Stomach (tissue), 19 donors: ENCODE measurements at places on chromosomes 1 and 21. TPM values are rescaled to one million over a fixed set of nuclear protein-coding genes. Genes with fewer than 3 reads are reported as not detected.

TLR5 gene
- 4.0 TPM for total RNA-seq

TPRG1L gene
- 25.8 TPM for total RNA-seq

GALE gene
- total RNA-seq: 401 TPM

ALDH9A1 gene
- total RNA-seq: 45.9 TPM

POU3F1 gene
- not detected for total RNA-seq

ADCY10 gene
- total RNA-seq: not detected

DNA sequence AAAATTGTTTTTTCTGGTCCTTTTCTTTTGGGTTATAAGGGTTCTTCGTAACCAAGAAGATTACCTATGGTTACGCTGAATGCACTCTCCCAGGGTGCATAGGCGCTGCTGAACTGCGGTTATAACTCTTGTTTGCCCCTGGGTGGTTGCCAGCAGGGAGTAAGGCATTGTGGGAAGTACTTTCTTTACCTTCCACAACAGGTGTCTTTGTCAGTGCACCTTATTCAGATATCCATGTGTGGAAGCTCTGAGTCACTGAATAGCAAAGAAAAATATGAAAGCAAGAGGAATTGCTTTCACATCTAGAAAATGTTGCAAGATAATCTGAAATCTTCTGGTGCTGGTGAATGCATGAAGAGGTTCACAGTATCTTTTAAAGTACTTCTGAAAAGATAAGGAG lies 124.4 kb upstream of the CACYBP start:
- no peaks in the 10 kb centered on the region for H3K36me3 ChIP-seq
- peak overlapping the region; percentile 42 for H3K4me3 ChIP-seq
- H3K27me3 ChIP-seq: no peaks in the 10 kb centered on the region
- H3K27ac ChIP-seq: peak overlapping the region; percentile 66
- DNase-seq: peak; percentile 92

DNA sequence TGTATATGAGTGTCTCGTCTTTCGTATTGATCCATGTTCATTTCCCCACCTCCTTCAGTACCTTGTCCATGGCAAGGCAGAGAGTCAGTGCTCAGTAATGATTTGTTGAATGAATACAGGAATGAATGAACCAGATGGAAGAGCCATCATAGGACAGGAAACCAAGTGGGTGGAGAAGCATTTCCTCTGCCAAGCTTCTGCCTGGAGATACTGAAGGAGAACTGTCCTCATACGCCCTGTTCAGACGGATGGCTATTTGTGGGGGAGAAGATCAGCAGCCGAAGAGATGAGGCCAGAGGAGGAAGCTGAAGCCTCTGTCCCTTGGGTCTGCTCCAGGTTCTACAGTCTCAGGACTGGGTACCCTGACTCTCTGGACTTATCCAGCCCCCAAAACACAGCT lies 5.8 kb downstream of the FAM43B start:
- DNase-seq: no peak
- H3K27ac ChIP-seq: no peak overlapping the region
- no peak overlapping the region for H3K4me3 ChIP-seq
- H3K27me3 ChIP-seq: peaks cover 32% of the 10 kb centered on the region
- H3K4me1 ChIP-seq: peaks cover 23% of the 10 kb centered on the region

DNA sequence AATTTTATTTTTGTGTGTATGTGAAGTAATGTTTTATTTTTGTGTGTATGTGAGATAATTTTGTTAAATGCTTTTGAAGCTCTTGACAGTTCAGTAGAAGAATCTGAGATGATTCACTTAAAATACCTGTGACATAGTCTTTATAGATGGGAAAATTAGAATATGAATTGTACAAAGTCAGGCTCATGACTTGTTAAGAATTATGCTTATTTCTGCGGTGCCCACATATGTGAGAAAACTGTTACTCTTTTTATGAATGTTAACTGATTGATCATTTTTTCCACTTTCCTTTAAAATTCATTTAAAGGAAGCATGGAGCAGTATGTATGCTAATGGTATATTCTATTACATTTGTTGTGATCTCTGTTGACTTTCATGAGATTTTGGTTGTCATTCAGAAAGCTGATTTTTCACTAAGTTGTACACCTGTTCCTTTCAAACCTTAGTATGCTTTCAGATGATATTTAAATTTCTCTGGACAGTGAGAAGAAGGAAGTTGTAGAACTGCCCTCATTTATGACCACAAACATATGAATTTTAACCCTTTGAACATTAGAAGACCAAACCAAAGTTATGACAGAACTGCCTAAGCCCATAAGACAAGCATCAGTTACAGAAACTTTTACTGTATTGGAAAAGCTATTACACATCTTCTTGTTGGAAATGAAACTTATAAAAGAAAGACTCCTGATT lies 110.1 kb downstream of the POU2F1 start:
- H3K4me1 ChIP-seq: peaks cover 34% of the 10 kb centered on the region
- no peak overlapping the region for H3K4me3 ChIP-seq

DNA sequence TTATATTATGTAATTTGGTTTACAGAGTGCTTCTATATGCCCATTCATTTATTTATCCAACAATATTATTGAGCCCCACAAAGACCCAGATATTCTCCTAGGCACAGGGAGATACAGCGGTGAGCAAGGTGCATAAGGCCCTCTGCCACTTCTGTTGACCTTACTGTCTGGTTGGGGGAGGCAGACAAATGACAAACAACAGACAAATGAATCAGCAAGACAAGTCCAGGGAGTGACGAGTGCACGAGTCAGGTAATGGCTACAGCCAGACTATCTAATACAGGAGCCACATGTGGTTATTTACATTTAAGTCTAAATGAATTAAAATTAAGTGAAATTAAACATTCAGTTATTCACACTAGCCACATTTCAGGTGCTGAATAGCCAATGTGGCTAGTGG lies 22.0 kb upstream of the BCAR3 start:
- no peak overlapping the region for H3K4me3 ChIP-seq
- no peaks in the 10 kb centered on the region for H3K27me3 ChIP-seq
- DNase-seq: no peak
- H3K27ac ChIP-seq: no peak overlapping the region
- peaks cover 18% of the 10 kb centered on the region for H3K4me1 ChIP-seq
- H3K36me3 ChIP-seq: no peaks in the 10 kb centered on the region

- H3K4me1 ChIP-seq: no peaks in the 10 kb centered on the region
- H3K36me3 ChIP-seq: peaks cover 53% of the 10 kb centered on the region
- H3K27me3 ChIP-seq: no peaks in the 10 kb centered on the region
Observed at GRCh38 chr1:234409328-234409727, 36.1 kb downstream of the COA6 start.

DNA sequence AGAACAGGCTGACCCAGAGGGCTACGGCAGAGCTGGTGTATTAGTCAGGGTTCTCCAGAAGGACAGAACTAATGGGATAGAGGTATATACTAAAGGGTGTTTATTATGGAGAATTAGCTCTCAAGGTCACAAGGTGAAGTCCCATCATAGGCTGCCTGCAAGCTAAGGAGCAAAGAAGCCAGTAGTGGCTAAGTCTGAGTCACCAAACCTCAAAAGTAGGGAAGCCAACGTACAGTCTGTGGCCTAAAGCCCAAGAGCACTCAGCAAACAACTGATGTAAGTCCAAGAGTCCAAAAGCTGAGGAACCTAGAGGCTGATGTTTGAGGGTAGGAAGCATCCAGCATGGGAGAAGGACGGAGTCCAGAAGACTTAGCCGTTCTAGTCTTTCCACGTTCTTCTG lies 179.2 kb downstream of the BACH1 start:
- H3K36me3 ChIP-seq: no peaks in the 10 kb centered on the region
- H3K27me3 ChIP-seq: no peaks in the 10 kb centered on the region
- no peaks in the 10 kb centered on the region for H3K4me1 ChIP-seq

DNA sequence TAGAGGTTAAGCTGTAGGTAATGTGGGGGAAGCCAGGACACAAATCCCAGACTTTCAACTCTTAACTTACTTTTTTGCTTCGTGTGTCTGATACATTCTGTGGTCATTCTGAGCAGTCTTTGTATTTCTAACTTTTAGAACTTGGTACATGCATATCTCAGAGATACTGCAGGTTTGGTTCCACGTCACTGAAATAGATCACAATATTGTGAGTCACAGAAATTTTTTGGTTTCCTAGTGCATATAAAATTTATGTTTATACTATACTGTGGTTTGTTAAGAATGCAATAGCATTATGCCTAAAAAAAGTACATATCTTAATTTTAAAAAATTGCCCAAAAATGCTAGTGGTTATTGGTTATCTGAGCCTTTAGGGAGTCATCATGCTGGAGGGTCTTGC lies 3.2 kb downstream of the URB2 start:
- no peak overlapping the region for H3K4me3 ChIP-seq
- H3K27me3 ChIP-seq: no peaks in the 10 kb centered on the region
- DNase-seq: no peak
- H3K4me1 ChIP-seq: peaks cover 12% of the 10 kb centered on the region
- H3K27ac ChIP-seq: no peak overlapping the region

DNA sequence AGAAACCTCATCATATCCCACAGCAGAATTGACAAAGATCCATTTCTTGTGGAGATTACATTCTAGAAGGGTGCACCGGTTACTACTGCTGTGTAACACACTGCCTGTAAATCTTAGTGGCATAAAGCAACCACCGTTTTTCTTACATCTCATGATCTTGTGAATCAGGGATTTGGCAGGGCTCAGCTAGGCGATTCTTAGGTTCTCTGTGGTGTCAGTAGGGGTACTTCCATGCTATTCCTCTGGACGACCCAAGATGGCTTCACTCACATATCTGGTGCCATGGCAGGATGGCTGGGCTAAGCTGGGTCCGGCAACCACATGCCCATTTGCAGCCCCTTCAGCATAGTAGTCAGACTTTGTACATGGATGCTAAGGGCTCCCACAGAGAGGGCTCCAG lies 179.8 kb upstream of the TMEM51 start:
- no peak for DNase-seq
- no peaks in the 10 kb centered on the region for H3K27me3 ChIP-seq
- no peak overlapping the region for H3K4me3 ChIP-seq
- no peaks in the 10 kb centered on the region for H3K36me3 ChIP-seq

DNA sequence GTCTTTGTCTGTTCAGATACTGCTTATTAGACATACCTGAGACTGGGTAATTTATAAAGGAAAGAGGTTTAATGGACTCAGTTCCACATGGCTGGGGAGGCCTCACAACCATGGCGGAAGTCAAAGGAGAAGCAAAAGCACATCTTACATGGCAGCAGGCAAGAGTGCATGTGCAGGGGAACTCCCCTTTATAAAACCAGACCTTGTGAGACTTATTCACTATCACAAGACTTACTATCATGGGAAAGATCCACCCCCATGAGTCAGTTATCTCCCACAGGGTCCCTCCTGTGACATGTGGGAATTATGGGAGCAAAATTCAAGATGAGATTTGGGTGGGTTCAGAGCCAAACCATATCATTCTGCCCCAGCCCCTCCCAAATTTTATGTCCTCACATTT lies 7.1 kb upstream of the PSMA5 start:
- no peaks in the 10 kb centered on the region for H3K4me1 ChIP-seq
- no peak for DNase-seq
- no peaks in the 10 kb centered on the region for H3K27me3 ChIP-seq
- H3K4me3 ChIP-seq: no peak overlapping the region
- no peak overlapping the region for H3K27ac ChIP-seq

DNA sequence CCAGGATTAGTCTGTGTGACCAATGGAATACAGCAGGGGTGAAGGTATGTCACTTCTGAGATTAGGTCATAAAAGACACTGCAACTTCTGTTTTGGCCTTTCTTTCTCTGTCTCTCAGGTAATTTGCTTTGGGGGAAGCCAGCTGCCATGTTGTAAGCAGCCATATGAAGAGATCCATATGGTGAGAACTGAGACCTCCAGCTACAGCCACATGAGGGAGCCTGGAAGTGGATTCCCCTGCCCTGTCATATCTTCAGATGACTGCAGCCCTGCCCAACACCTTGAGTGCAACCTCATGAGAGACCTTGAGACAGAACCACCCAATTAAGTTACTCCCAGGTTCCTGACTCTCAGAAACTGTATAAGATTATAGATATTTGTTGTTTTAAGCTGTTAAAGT lies 70.1 kb upstream of the ESRRG start:
- no peak overlapping the region for H3K27ac ChIP-seq
- no peaks in the 10 kb centered on the region for H3K27me3 ChIP-seq
- no peak for DNase-seq
- H3K4me1 ChIP-seq: no peaks in the 10 kb centered on the region
- no peak overlapping the region for H3K4me3 ChIP-seq
- no peaks in the 10 kb centered on the region for H3K36me3 ChIP-seq

- H3K4me1 ChIP-seq: peaks cover 14% of the 10 kb centered on the region
- no peak overlapping the region for H3K4me3 ChIP-seq
- DNase-seq: no peak
- H3K36me3 ChIP-seq: no peaks in the 10 kb centered on the region
- peak overlapping the region; percentile 8 for H3K27ac ChIP-seq
- H3K27me3 ChIP-seq: no peaks in the 10 kb centered on the region
Observed at GRCh38 chr21:33993286-33994231, 78.0 kb upstream of the ATP5PO start.

DNA sequence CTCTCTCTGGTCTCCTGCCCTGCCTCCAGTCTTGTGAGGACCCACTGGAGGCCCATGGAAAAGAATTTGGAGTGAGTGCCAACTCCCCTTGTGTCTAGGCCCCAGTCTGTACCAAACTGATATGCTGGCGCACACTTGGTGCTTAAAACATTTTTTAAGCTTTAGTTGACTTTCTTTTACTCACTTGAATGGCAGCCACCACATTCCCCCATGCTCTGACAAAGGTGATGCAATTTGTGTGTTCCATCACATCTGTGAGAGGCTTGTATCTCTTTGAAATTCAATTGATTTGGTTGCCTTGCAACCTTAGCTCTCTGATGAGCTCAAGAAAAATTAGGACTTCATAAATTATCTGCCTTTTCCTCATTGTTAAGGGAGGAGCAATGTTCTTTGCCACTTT lies 30.5 kb upstream of the WDTC1 start:
- H3K4me3 ChIP-seq: no peak overlapping the region
- H3K4me1 ChIP-seq: no peaks in the 10 kb centered on the region
- no peak overlapping the region for H3K27ac ChIP-seq
- DNase-seq: no peak

GRCh38 chr1:157312082-157312812 lies 174.1 kb upstream of the ETV3 start:
- H3K4me3 ChIP-seq: no peak overlapping the region
- peak; percentile 46 for DNase-seq
- H3K27ac ChIP-seq: no peak overlapping the region
- H3K4me1 ChIP-seq: no peaks in the 10 kb centered on the region
- no peaks in the 10 kb centered on the region for H3K36me3 ChIP-seq

GRCh38 chr1:59394706-59395425 lies 98.0 kb downstream of the FGGY start:
- no peak for DNase-seq
- H3K27ac ChIP-seq: peak overlapping the region; percentile 83
- no peaks in the 10 kb centered on the region for H3K36me3 ChIP-seq
- H3K4me1 ChIP-seq: peaks cover 4% of the 10 kb centered on the region

- no peak overlapping the region for H3K4me3 ChIP-seq
- H3K27me3 ChIP-seq: peaks cover 12% of the 10 kb centered on the region
- H3K27ac ChIP-seq: no peak overlapping the region
- no peaks in the 10 kb centered on the region for H3K4me1 ChIP-seq
- DNase-seq: no peak
Observed at GRCh38 chr1:14639291-14640050, 41.0 kb downstream of the KAZN start.

DNA sequence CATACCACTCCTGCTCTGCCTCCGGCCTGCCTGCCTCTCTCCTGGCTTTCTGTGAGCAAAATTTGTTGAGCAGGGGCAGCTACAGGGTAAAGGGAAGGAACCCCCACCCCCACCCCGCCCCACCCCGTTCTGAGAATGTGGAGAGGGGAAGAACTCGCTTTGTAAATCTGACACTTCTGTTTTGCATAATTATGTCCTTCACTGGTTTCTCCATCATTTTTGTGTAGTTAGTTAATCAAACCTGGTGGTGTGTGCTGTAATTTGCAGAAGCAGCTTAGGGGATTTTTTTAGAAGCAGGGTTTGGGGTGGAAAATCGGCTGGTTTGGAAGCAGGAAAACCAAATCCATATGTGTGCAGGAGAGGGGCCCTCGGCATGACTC lies 58.1 kb upstream of the TMEM51 start:
- no peak overlapping the region for H3K27ac ChIP-seq
- H3K27me3 ChIP-seq: peaks cover 4% of the 10 kb centered on the region
- no peak for DNase-seq
- no peaks in the 10 kb centered on the region for H3K36me3 ChIP-seq
- no peak overlapping the region for H3K4me3 ChIP-seq
